IMR-90 (cell line): ENCODE measurements at places on chromosomes 7 and 10. TPM values are rescaled to one million over a fixed set of nuclear protein-coding genes. Genes with fewer than 3 reads are reported as not detected.

DNA sequence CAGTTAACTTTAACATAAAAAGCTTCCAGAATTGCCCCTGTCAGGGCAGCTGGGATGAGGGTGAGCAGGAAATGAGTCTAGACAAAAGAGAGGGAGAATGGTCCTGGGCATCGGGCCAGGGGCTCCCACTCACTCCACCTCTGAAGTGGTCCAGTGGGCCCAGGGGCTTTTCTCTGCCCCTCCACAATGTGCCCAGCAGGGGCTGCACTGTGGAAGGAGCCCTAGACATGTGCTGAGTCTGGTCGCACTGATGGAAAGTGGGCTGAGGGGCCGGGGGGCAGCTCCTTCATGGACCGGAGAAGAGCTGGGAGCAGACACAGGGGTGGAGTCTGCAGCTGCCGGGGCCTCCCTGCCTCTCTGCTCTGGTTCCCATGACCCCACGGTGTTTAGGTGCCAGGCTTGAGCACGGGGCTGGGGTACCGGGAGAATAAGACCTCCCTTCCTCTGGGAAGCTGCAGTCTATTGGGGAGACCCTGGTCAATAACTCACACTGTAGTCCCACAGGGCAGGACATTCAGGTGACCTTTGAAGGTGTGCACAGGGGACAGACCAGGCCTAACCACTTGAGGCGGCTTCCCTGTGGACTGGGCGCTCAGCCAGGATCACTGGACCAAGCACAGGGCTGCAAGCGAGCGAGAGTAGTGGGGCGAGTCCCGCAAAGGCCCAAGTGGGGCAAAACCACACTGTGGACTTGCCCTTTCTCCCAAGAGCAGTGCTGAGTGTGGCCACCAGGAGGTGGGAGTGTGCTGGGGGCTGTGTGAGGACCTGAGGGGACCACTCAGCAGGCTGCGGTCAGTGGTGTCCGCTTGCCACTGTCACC lies 6.1 kb downstream of the ADCY1 start:
- no peak overlapping the region for H3K27ac ChIP-seq
- H3K4me3 ChIP-seq = no peak overlapping the region
- H3K4me1 ChIP-seq = no peaks in the 10 kb centered on the region
- peaks cover 44% of the 10 kb centered on the region for H3K27me3 ChIP-seq
- DNase-seq = no peak

The ALDH18A1 gene
- 201 and 232 TPM in 2 replicates for total RNA-seq

DNA sequence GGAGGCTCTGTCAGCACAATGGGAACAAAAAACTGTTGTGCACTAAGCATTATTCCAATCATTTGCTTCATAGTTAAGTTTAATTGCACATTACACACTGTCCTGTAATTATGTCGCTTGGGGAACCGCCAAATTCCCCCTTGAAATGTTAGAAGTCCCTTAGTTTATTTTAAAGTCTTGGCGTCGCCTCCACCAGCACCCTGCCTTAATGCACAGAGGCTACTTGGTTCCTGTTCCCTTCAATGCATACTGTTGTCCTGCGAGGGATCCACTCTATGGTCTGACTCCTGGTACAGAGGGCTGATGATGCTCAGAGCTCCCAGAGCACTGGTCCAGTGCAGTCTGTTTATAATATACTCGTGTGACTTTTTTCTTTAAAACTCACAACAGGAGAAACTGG lies 330.7 kb downstream of the ELMO1 start:
- peak overlapping the region; percentile 20; the same call in 1 of the 2 replicates for H3K27ac ChIP-seq
- no peaks in the 10 kb centered on the region for H3K27me3 ChIP-seq
- no peaks in the 10 kb centered on the region for H3K36me3 ChIP-seq
- H3K4me3 ChIP-seq = no peak overlapping the region
- 0 out of 2 replicates have a peak, but pooled peaks cover 4% of the 10 kb centered on the region for H3K4me1 ChIP-seq
- DNase-seq = no peak

- H3K27ac ChIP-seq = no peak overlapping the region
- 0 out of 2 replicates have a peak, but pooled peaks cover 1% of the 10 kb centered on the region for H3K27me3 ChIP-seq
- H3K4me1 ChIP-seq = no peaks in the 10 kb centered on the region
- no peak overlapping the region for H3K4me3 ChIP-seq
- H3K36me3 ChIP-seq = no peaks in the 10 kb centered on the region
Measured at GRCh38 chr7:26599982-26600381, 264.4 kb downstream of the SKAP2 start.

- peak; percentile 35 for DNase-seq
- no peaks in the 10 kb centered on the region for H3K27me3 ChIP-seq
- H3K4me3 ChIP-seq = no peak overlapping the region
- H3K36me3 ChIP-seq = no peaks in the 10 kb centered on the region
- no peak overlapping the region for H3K27ac ChIP-seq
- H3K4me1 ChIP-seq = no peaks in the 10 kb centered on the region
Measured at GRCh38 chr7:114539575-114539974, 125.0 kb downstream of the FOXP2 start.

The VIPR2 gene
- not detected in 2 replicates for total RNA-seq

- DNase-seq = no peak
- H3K27ac ChIP-seq = no peak overlapping the region
- H3K4me1 ChIP-seq = no peaks in the 10 kb centered on the region
Measured at GRCh38 chr7:70040970-70041766, 442.9 kb downstream of the AUTS2 start.

GRCh38 chr10:94200146-94200837 lies 162.4 kb downstream of the NOC3L start:
- peaks cover 2% of the 10 kb centered on the region for H3K27me3 ChIP-seq
- no peak overlapping the region for H3K4me3 ChIP-seq
- no peak for DNase-seq
- H3K4me1 ChIP-seq = no peaks in the 10 kb centered on the region
- no peak overlapping the region for H3K27ac ChIP-seq
- H3K36me3 ChIP-seq = no peaks in the 10 kb centered on the region

GRCh38 chr7:41731493-41732435 lies 28.9 kb upstream of the INHBA start:
- no peak overlapping the region for H3K27ac ChIP-seq
- peak; percentile 33 for DNase-seq
- H3K27me3 ChIP-seq = no peaks in the 10 kb centered on the region

The ALOX5 gene
- total RNA-seq = not detected in 2 replicates

The GPR146 gene
- 0.83 and 2.2 TPM in 2 replicates for total RNA-seq

GRCh38 chr10:71782221-71782916 lies 9.0 kb upstream of the VSIR start:
- no peak overlapping the region for H3K4me3 ChIP-seq
- H3K27me3 ChIP-seq = peaks cover 67% of the 10 kb centered on the region
- DNase-seq = no peak
- no peaks in the 10 kb centered on the region for H3K4me1 ChIP-seq
- H3K36me3 ChIP-seq = no peaks in the 10 kb centered on the region

The PODXL gene
- total RNA-seq = 1.3 and 1.4 TPM in 2 replicates

DNA sequence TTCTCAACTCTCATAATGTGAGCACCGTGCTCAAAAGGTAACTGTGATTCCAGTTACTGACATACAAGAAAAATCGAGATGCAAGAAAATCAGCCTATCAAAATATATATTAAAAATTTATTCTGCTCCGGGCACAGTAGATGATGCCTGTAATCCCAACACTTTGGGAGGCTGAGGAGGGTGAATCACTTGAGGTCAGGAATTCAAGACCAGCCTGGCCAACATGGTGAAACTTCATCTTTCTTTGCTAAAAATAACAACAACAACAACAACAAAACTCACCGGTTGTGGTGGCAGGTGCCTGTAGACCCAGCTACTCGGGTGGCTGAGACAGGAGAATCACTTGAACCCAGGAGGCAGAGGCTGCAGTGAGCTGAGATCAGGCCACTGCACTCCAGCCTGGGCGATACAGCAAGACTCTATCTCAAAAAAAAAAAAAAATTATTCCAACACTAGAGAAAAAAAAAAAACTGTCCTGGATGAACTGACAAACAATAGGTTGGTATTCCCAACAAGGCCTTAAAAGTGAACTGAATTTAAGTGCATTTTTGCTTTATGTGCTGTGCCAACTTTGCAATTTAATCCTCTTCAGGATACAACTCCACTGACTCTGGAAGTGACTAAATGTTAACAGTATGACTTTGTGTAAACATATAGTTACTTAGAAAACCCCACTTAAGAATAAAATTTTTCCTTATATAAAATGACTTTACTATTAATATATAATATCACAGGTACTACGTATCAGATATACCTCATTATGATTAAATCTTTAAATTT lies 51.1 kb downstream of the JMJD1C start:
- peaks cover 3% of the 10 kb centered on the region for H3K4me1 ChIP-seq
- no peak overlapping the region for H3K4me3 ChIP-seq
- no peaks in the 10 kb centered on the region for H3K36me3 ChIP-seq
- DNase-seq = peak; percentile 90
- peak overlapping the region; percentile 36 for H3K27ac ChIP-seq

- peaks cover 10% of the 10 kb centered on the region for H3K27me3 ChIP-seq
- H3K4me1 ChIP-seq = no peaks in the 10 kb centered on the region
- no peak for DNase-seq
Measured at GRCh38 chr10:44389556-44389955, 4.7 kb upstream of the CXCL12 start.

- no peak for DNase-seq
- H3K4me3 ChIP-seq = no peak overlapping the region
- H3K36me3 ChIP-seq = peaks cover 42% of the 10 kb centered on the region
- no peak overlapping the region for H3K27ac ChIP-seq
- H3K4me1 ChIP-seq = peaks cover 3% of the 10 kb centered on the region; the same call in 1 of the 2 replicates
Measured at GRCh38 chr7:5619419-5620130, 161.9 kb downstream of the RNF216 start.

The ZNF365 gene
- total RNA-seq = 2.5 and 3.2 TPM in 2 replicates

DNA sequence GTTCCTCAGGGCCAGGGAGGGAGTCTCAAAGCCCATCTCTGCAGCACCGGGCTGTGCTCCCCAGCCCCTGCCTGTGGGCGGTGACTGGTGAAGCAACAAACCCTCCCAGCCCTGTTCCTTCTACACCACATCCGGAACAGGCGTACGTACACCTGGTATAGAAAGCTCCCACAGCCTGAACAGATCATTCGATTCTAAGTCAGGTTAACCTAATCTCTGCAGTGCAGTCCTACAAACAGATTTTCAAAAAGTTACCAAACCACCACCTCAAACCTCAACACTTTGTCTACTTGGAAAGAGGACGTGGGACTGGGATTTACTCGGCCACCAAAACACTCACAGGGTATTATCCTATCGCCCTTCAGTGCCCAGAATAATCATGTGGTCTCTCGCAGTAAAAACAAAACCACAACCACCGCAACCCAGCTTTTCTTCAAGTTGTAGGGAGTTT lies 238.4 kb downstream of the DIP2C start:
- peaks cover 9% of the 10 kb centered on the region for H3K4me1 ChIP-seq
- no peak overlapping the region for H3K27ac ChIP-seq
- H3K27me3 ChIP-seq = no peaks in the 10 kb centered on the region
- H3K4me3 ChIP-seq = no peak overlapping the region

GRCh38 chr10:85792533-85792858 lies 574.1 kb downstream of the GRID1 start:
- no peaks in the 10 kb centered on the region for H3K4me1 ChIP-seq
- H3K27me3 ChIP-seq = no peaks in the 10 kb centered on the region
- no peaks in the 10 kb centered on the region for H3K36me3 ChIP-seq
- H3K4me3 ChIP-seq = no peak overlapping the region
- H3K27ac ChIP-seq = no peak overlapping the region

DNA sequence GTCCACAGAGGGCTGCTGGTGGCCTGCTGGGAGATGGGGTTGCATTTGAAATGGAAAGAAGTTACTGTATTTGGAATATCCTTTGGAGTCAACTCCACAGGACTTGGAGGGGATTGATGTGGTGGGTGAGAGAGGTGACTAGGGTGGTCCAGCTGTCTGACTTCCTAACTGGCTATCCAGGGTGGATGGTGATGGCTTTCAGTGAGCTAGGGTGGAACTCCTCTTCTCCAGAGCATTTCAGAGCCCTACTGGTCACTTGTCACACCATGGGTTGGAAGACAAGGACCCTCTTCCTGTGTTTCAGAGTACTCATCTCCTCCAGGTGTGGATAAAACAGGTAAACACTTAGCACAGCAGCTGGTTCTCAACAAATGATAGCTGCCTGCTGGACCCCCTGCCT lies 3.3 kb upstream of the ADAMTS14 start:
- no peaks in the 10 kb centered on the region for H3K36me3 ChIP-seq
- H3K4me1 ChIP-seq = peaks cover 14% of the 10 kb centered on the region
- DNase-seq = no peak
- no peak overlapping the region for H3K4me3 ChIP-seq
- H3K27me3 ChIP-seq = peaks cover 8% of the 10 kb centered on the region

The RARRES2 gene
- not detected in 2 replicates for total RNA-seq

The GPR158 gene
- not detected in 2 replicates for total RNA-seq

DNA sequence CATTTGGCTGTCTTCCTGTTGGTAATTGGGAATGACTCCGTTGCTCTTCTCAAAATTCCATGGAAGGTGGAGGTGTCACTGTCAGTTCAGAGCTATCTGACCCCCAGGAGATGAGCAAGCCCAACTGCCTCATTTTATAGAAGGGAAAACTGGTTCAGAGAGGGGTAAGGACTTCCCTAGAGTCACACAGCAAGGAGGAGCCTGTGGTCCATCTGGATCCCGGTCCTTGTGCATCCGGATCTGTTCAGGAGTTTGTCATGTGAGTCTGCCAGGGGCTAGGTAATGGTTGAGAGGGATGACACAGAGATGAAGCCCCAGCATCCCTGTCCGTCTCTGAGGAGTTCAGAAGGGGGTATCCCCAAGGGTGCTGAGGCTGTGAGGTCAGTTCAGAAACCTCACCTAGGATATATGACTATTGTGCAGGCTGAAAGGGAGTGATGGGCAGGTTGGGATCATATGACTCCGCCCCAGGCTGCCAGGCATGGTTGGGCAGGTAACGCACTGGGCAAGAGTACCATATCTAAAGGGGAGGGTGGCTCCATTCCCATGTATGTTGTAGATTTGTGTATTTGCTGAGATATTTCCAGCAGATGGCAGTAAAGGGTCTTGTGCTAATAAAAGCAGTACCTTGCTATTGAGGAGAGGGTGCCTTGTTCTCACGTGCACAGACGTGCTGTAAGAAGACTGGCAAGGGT lies 16.0 kb upstream of the SLC29A3 start:
- H3K27me3 ChIP-seq = peaks cover 2% of the 10 kb centered on the region; the same call in 1 of the 2 replicates
- DNase-seq = peak; percentile 61
- peaks cover 3% of the 10 kb centered on the region; the same call in 1 of the 2 replicates for H3K36me3 ChIP-seq
- no peaks in the 10 kb centered on the region for H3K4me1 ChIP-seq
- H3K27ac ChIP-seq = no peak overlapping the region

DNA sequence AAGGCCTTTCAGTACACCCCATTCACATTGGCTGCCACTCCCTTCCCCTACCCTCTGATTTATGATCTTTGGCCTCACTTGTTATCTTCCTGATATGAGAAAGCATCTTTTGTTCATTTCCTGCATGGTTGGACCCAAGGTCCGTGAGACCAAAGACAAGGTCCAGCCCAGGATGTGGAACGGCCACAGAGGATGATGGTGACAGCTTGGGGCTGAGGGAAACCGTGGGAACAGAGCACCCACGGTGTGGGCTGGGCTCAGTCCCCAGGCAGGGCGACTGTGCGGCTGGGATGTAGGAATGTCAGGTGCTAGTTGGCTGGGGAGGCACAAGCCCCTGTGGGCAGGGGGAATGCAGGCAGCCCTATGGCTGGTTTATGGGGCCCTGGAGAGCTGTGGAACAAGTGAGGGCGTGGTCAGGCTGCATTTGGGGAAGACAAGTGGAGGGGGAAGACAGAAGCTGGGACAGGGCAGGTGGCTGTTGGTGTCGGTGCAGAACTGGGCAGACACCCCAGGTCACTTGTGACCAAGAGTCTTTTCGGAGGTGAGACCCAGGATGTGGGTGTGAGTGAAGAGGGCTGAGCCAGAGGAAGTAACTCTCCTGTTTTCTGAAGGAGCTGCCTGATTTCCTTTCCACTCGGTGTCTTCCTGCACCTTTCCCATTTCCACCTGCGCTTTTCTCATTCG lies 51.7 kb upstream of the IGFBP3 start:
- H3K27me3 ChIP-seq = no peaks in the 10 kb centered on the region
- H3K4me3 ChIP-seq = no peak overlapping the region
- no peak overlapping the region for H3K27ac ChIP-seq
- peaks cover 9% of the 10 kb centered on the region for H3K4me1 ChIP-seq
